ENCODE measurements at places on chromosomes 11 and 22.

GRCh38 chr11:8826139-8826786 is 84.7 kb upstream of the AKIP1 start:
- DNase-seq: no peak

DNA sequence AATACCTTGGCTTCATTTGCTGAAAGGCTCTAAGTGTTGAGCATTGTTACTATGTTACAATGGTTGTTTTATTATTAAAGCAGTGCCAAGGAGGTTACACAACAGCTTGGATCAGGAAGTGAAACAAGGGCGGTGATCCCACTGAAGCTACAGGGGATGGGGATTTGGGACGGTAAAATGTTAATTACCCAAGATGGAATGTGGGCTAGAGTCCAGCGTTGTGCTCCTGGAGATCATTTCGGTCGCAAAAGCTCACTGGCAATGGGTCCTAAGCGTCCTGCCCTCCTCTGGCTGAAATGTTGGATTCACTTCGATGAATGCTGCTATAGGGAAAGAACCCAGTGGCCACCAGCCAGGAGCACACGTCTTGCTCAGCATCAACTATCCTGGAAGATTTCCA is 48.3 kb downstream of the FAM83F start:
- DNase-seq: no peak

- DNase-seq: no peak
Measured at GRCh38 chr11:97567801-97568200, 1178.0 kb downstream of the JRKL start.

- no peak for DNase-seq
Measured at GRCh38 chr11:76802151-76802550, 19.0 kb downstream of the TSKU start.

- DNase-seq: no peak
Measured at GRCh38 chr11:25727944-25728343, 604.0 kb upstream of the ANO3 start.

- DNase-seq: no peak
Measured at GRCh38 chr22:17820879-17821439, 46.7 kb upstream of the BID start.

- DNase-seq: no peak
Measured at GRCh38 chr11:75069473-75069872, 27.2 kb downstream of the OR2AT4 start.

DNA sequence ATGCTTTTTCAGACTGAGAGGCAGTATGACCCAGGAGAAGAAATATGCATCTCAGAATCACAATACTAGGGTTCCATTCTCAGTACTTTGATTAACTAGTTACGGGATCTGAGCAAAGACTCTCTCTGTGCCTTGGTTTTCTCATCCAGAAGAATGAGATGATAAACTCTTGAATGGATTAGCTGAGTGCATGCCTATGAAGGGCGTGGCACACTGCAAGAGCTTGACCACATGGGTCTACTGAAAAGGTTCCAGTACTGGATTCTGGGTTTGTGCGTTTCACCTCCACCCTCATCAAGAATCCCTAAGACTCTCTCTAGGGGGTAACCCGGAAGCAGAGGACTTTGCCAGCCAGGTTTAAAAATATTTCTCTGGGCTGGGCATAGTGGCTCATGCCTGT is 25.6 kb downstream of the PGA5 start:
- DNase-seq: no peak

GRCh38 chr22:43891360-43892182 is at the start of gene PNPLA5:
PNPLA5 (minus strand) TSS chr22:43892013; CDS start chr22:43891880, 133 bp downstream.
- no peak for DNase-seq

- DNase-seq: no peak
Measured at GRCh38 chr11:110242746-110243145, 53.7 kb downstream of the RDX start.

Measured in Jurkat, Clone E6-1 (cell line).